ENCODE measurements at places on chromosomes 7 and 10.

DNA sequence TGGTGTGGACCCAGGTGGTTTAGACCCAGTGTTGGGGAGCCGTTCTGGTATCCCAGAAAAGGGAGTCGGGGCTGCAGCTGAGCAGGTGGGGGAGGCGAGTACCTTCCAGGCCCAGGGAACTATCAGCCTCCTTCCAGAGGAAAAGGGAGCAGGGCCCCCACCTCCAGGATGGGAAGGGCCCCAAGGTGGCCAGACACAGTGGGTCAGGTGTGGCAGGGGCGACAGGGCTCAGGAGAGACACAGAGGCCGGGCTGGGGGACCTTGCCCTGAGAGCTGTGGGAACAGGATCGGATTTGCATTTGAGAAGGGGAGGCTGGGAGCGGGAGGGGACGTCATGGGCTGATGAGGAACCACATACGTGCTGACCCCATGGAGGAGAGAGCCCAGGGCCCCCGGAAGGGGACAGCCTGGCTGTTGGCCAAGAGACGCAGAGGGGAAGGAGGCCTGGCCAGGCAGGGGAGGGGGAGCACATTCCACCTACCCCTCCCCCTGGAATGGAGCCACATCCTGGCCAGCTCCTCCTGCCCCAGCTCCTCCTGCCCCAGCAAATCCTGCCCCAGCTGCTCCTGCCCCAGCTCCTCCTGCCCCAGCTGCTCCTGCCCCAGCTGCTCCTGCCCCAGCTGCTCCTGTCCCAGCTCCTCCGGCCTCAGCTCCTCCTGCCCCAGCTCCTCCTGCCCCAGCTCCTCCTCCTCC lies 9.7 kb upstream of the TTYH3 start:
- DNase-seq: no peak

GRCh38 chr7:70627461-70627860 lies 504.5 kb upstream of the GALNT17 start:
- DNase-seq: no peak

DNA sequence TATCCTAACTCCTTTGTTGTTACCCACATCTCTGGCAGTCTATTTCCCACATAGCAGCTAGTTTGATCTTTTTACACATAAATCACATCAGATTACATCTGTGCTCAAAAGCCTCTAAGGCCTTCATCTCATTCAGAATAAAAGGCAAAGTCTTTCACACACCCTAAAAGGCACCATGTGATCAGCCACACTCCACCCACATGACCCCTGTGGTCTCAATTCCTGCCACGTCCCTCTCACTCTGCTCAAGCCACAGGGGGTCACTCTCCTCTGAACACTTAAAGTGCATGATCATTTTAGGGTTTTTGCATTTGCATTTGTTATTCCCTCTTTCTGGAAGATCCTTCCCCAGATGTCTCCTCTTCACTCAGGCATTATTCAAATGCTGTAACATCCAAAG lies 30.8 kb downstream of the ELAPOR2 start:
- DNase-seq: no peak

GRCh38 chr10:70559861-70560260 lies 42.7 kb downstream of the PRF1 start:
- no peak for DNase-seq

- no peak for DNase-seq
These were observed 10.8 kb upstream of the AQP1 start for GRCh38 chr7:30900803-30901362.

DNA sequence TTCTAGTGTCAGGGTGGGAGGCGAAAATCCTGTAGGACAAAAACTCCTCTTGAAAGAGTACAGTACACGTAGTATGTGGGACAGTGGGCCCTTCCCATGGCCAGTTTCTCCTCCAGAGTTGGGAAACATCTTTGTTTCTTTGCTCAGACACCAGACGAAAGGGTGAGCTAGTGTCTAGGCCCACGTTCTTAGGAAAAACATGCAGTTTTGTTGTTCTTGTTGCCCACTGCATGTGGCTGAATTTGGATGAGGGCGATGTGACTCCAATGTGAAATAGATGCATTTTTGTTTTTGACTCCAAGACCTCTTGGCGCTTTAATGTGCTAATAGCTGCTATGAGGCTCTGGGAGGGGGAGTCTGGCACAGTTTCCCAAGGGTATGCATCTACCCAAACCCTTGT lies 100.8 kb downstream of the ATXN7L1 start:
- DNase-seq: no peak

DNA sequence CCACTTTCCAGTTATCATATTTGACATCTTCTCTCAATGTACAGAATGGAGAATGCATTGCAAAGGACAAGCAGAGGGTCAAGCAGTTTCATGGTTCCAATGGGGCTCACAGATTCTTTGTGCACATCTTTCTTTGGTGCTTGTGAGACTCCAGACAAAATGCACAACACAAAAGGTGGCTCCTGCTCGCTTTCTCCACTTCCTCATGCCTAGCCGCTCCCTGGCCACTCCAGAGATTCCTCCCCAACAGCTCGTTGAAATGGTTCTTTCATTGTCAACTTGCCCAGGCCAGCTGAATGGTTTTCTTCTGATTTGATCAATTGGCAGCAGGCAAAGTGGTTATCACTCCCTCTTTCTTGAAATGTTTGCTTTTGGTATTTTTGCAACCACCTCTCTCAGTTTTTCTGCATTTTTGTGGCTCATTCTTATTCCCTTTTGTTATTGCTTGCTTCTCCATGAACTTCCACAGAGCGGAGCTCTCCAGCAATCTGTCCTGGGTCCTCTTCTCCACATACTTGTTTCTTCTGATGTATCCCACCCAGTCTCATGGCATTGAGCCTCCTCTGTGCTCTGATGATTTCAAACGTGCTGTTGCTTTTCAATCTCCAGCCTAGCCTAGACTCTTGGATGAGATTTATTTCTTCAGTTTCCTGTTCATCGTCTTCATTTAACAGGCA lies 507.8 kb upstream of the MKI67 start:
- no peak for DNase-seq

All from stimulated activated CD4-positive, alpha-beta T cell treated with anti-CD3 and anti-CD28 coated beads, TNF-alpha, amount 100 ng/mL, for 4 hours (primary cell).